ENCODE measurements at places on chromosomes 16 and 17.
A peak's percentile ranks its signal among the peaks of the same experiment; 100 is the strongest.

GRCh38 chr17:18187226-18187625, 3.6 kb downstream of the ALKBH5 start:
- DNase-seq, result no peak

- DNase-seq, result no peak
These were observed 59.8 kb downstream of the CYTH1 start for GRCh38 chr17:78722246-78722761.

- DNase-seq, result no peak
These were observed 322.0 kb upstream of the SALL1 start for GRCh38 chr16:51473091-51473490.

- DNase-seq, result no peak
These were observed 53.3 kb downstream of the HIC1 start for GRCh38 chr17:2108170-2108569.

GRCh38 chr17:32960815-32961214, 30.8 kb upstream of the SPACA3 start:
- no peak for DNase-seq

GRCh38 chr17:40430272-40431230, 12.7 kb upstream of the IGFBP4 start:
- DNase-seq, result no peak

GRCh38 chr16:27110524-27110896, 43.8 kb downstream of the C16orf82 start:
- DNase-seq, result no peak

DNA sequence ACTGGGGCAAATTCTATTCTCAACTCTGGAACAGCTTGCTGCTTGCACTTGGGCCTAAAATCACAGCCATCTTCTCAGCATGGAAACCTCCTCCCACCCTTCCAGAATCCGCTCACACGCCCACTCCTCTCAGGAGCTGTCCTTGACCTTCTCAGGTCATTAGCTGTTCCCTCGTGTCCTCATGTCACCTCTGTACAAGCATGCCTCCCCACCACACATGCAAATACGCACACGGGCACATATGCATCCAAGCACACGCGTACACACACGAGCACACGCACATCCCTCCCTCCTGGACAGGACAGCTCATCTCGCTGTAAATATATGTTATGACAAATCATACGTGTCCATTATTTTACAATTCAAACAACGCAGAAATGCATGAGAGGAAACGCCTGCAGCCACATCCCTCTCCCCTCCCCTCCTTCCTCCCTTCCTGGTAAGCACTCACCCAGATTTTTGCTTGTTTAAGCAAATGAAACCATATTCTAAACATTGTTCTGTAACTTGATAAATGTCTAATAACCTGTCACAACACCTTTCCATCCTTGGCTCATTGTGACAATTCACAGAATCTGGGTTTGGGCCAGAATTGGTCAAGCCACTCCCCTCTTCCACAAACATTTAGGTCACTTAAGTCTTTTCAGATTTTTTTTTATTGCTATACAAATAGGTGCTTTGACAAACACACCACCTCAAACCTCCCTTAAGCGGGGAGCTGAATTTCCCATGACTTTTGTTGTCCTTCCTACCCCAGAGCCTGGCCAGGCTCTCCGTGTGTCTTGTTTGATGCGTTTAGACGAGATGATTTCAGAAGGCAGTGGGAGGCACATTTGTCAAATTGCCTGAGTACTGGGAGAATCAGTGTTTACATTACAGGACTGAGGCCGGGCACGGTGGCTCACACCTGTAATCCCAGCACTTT, 41.7 kb downstream of the DNAH17 start:
- DNase-seq, result no peak

- no peak for DNase-seq
These were observed 16.6 kb downstream of the RTN4RL1 start for GRCh38 chr17:2008332-2009126.

DNA sequence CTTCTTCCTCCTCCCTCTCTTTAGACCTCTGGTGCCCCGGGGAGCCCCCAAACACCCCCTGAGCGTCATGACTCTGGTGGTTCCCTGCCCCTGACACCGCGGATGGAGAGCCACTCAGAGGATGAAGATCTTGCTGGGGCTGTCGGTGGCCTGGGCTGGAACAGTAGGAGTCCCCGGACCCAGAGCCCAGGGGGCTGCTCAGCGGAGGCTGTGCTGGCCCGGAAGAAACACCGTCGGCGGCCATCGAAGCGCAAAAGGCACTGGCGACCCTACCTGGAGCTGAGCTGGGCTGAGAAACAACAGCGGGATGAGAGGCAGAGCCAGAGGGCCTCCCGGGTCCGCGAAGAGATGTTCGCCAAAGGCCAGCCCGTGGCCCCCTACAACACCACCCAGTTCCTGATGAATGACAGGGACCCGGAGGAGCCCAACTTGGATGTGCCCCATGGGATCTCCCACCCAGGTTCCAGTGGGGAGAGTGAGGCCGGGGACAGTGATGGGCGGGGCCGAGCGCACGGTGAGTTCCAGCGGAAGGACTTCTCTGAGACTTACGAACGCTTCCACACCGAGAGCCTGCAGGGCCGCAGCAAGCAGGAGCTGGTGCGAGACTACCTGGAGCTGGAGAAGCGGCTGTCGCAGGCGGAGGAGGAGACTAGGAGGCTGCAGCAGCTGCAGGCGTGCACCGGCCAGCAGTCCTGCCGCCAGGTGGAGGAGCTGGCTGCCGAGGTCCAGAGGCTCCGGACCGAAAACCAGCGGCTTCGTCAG, 7.5 kb downstream of the HEXIM2 start:
- DNase-seq, result no peak

- no peak for DNase-seq
These were observed 88.4 kb downstream of the FTO start for GRCh38 chr16:53792161-53792951.

DNA sequence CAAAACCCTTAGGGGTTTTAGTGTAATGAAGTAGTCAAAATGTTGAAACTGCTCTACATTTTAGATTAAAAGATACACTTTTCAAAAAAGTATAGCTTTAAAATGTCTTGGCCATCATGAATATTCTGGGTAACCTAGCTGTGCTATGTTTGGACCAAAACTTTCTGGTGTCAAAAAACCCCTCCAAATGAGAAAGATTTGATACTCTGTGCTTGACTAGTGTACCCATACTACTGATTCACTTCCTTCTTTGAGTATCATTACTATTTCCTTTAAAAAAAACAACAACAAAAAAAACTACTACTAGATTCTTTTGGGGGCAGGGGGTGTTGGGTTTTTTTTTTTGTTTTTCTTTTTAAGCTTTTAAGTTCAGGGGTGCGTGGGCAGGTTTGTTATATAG, 37.3 kb downstream of the PTRH2 start:
- DNase-seq, result no peak

- DNase-seq, result no peak
These were observed 68.0 kb downstream of the ABR start for GRCh38 chr17:1111599-1112443.

DNA sequence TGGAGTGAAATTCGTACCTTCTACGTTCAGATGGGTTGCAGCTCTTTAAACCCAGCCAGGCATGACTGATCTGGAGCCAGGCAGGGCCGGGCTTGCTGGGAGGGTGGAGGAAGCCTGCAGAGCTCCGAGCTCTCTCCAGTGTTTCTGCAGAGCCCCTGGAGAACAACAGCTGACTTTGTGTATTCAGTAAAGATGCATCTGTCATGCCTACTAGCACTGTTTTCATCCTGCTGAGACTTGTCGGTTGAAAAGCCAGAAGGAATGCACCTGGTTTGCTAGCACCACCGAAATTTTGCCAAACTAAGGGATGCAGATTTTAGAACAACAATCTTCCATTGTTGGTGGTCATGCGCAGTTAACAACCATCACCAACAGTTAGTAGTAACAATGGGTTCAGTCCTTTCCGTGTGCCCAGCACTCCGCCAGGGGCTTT, 22.4 kb upstream of the SCNN1B start:
- DNase-seq, result no peak

DNA sequence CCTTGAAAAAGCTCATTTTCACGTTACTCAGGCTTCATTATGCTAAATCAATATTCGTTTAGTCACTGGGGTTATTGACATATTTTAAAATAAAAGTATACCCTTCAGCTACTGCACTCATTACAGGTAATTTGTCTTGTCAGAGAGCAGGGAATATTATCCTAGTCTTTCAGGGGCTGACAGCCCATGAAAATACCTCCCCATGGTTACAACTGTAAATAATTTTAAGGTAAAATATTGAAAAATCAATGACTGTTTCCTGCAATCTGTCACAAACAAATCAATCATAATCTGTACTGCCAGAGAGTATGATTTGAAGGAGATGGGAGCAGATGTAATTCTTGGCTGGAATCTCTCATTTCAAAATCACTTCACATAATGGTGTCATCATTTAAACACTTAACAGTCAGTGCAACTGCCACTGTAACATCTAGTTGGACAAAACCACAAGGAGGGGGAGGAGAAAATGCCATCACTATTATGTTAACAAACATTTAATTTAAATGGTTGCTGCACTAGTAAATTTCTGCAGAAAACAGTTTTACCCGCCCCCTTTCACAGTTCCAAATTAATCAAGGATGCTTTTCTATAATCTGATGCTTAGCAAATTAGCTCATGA, 9.3 kb upstream of the IRX5 start:
- no peak for DNase-seq

DNA sequence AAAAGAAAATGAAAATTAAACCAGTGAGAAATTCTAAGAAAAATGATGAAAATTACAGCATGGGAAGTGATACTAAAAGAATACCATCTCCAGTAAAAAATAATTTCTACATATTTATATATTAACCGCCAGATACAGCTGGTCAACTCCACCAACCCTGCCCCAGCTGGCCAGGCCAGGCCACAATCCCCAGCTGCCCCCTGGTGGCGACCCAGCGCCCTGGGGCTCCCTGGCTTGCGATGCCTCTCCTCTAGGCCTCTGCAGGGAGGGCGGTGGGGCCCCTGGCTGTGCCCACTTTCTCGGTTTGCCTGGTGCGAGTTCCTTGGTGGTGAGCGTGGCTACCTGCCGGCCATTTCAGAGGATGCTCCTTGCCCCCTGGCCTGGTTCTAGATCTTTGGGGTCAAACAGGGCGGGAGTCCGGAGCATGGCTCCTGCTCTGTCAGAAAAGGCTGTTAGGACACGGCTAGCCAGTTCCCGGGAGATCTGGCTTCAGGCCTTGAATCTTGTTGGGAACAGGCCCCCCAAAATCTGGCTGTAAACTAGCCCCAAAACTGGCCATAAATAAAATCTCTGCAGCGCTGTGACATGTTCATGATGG, 14.5 kb downstream of the GLIS2 start:
- DNase-seq, result peak; percentile 73

- DNase-seq, result no peak
These were observed 684.0 kb downstream of the CDH11 start for GRCh38 chr16:64437706-64438324.

GRCh38 chr16:29742683-29743275, 3.0 kb downstream of the C16orf54 start:
- DNase-seq, result no peak

- DNase-seq, result no peak
These were observed 809 bp upstream of the RAB34 start for GRCh38 chr17:28718333-28719020.

DNA sequence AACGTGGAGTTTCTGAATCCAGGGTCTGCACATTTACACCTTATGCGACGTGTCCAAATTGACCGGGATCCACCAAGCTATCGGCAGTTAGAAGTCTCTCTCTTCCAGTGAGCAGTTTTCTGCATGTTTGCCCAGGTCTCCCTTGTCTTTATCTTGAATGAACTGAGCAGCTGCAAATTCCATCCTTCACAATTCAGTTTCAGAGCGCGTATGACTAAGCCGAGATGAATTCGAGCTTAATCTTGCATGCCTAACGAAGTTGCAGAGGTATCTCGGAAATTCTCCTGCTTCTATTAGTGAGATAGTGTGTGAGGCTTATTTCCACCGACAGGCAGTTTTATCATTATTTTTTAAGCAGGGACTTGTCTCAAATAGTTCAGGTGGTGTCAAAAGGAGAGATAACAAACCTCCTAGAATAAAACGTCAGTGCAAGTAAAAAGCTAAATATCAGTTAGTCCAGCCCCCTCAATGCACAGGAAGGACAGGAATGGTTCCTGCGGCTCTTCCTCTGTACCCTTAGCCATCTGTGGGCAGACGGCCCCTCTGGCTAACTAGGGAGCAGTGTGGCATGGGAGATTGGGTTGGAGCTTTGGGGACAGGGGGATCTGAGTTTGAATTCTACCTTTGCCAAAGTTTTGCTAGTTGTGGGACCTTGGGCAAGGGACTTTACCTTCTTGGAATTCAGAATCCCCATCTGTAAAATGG, 93.0 kb upstream of the GPR139 start:
- DNase-seq, result no peak

DNA sequence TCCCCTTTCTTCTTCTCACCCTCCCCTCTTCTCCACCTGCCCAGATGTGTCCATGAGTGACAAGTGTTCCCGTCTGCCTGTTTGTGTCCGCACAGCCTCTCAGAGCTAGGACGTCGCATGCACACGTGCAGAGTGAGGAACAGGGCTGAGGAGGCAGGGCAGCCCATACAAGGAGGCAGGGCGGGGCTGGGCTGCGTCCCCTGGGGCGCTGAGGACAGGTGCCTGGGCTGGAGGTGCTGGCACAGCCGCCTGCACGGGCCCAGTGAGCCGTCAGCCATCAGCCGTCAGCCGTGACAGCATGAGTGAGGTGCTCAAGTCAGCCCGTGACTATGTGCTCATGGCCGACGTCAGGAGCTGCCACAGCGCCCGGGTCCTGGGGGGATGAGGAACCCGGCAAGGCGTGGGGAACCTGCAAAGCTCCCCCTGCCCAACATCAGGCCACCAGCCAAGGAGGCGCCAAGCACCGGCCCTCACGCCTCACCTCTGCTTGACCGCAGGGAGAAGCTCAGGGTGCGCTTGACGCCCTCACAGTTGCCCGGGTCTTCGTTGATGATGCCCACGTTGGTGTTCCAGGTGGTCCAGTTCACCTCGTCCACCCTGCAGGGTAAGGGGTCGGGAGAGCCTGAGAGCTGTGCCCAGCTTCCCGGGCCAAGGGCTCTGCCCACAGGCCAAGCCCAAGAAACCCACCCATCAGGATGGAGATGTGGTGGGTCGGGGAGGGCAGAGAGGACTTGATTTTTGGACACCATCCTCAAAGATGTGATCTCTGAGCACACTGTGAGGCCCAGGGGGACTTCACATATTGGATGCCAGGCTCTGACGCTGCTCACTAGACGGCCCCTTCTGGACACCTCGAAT, 13.7 kb upstream of the TRPV3 start:
- no peak for DNase-seq

DNA sequence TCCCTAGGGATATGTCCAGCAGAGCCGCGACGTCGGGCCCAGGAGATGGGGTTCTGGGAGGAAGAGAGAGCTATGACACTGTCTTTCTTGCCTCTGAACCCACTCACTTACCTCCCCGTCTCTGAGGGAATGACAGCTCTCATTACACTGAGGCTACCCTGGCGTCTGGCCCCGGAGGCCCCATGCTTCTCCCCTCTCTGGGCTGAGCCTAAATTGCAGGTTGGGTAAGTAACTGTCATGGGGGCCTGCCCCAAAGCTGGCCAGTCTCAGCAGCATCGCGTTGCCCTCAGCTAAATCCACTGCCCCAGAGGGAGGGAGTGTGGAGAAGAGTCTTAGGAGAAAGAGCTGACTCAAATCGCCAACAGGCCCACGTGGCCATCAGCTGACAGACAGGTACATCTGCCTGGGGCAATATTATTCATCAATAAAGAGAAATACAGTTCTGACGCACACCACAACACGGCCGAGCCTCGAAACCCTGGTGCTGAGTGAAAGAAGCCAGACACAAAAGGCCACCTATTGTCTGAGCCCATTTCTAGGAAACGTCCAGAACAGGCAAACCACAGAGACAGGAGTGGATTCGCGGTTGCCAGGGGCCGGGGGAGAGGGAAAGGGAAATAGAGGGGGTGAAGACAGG, 156.4 kb downstream of the C16orf95 start:
- DNase-seq, result no peak
